NCI-H2107 (cell line): ENCODE measurements at places on chromosomes 7 and 10.
A peak's percentile ranks its signal among the peaks of the same experiment; 100 is the strongest.

DNA sequence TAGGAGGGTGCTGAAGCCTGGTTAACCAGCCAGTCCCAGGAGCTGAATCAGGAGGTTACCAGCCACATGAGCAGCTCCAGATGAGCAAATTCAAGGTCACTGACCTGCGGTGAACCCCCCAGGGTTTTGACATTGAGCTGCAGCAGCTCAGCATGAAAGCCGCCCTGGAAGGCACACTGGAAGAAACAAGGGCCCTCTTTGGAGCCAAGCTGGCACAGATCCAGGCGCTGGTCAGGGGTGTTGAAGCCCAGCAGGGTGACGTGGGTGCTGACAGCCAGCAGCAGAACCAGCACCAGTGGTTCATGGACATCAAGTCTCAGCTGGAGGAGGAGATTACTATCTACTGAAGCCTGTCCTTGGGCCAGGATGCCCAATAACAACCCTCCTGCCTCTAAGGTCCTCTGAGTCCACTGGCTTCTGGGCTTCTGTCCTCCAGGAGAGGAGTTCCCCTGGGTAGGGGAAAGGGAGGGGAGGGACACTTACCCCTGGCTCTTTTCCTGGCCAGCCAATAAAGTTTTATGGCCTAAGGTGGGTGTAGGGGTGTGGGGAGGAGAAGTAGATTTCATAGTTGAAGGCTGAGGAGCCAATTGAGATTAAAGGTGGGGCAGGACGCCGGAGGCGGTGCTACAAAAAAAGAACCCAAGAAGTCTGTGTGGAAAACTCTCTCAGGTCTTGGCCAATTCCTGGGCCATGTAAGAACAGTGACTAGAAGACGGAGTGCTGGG lies 29.4 kb upstream of the ATOH7 start:
- DNase-seq, result no peak

DNA sequence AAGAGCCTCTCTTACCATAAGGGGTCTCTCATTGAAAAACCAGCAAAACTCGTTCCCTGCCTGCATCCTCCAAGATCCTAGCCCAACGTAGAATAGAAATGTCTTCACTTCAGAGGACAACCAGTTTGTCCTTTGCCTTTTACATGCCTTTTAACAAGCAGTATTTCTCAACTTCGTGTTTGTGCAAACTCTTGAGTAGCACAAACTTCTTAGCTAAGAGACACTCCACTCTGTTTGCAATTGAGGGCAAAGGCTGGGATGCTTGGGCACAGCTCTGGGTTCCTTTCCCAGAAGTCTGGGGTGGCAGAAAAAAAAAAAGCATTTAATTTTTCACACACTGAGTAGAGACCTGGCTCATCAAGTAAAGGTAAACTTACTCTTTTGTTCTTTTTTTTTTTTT lies 19.5 kb upstream of the KCTD7 start:
- no peak for DNase-seq

DNA sequence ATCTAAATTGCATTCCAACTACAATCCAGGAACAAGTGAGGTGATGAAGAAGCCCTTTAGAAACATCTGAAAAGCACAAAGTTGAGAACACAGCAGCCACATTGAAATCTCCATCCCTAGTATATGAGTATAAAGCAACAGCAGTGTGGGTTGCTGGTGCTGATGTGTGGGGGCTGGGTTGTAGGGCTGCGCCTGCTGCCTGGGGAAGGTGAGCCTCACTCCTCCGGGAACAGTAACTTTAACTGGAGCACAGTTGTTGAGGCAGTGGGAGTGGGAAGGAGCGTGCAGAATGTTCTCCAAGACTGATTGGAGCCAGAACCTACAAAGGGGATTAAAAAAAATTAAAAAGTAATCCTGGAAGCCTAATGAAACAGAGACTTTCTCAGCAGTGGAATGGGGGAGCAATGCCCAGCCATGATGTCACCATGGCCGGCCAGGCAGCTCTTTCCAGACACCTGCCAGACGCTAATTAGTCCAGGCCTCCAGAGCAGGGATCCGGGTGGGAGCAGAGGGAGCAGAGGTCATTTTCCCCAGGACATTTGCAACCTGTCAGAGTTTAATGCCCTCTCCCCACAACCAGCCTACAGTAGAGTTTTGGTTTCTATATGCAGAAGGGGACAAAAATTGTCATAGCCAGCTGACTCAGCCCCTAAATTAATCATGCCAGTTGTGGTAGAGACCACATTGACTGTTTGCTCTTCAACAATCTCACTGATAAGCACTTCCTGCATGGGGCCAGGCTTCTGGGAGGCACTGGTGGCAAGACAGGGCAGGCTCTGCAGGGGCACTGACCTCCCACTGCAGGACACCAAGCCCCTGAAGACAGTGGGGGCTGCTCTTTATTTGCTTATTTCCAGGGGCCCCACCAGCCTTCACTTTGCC lies 133.0 kb upstream of the ZNF32 start:
- no peak for DNase-seq

DNA sequence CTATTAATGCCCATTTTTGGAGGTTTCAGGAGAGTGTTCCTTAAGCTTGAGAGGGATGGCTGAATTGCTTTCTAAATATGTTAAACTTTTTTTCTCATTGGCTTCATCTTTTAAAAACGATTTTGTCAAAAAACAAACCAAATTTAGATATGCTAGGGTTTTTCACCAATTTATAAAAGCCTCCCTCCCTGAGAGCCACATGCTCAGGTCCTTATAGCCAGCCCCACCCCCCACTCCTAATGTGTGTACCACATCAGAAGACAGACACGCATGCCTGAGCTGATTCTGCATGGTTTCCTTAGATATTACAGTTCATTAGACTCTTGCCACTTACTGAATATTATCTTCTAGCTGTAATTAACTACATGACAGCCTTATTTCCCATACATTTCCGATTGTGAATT lies 2.0 kb downstream of the CUL1 start:
- DNase-seq, result no peak

DNA sequence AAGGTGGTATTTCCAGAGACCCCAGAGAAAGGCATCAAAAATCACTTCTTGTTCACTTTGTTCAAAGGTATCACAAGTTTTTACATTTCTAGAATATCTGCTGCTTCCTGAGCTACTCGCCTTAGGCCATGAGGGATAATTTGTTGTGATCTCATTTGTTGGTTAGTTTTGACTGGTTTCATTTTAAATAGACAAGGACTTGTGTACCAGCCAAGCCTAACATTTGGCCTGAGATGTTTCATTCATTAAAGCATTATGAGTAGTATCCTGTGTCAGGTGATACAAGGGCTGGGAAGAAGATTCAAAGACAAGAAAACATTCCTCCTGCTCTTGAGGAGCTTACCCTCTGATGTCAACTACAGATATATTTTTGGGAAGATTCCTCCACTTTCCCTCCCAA lies 170.3 kb upstream of the FAM171A1 start:
- DNase-seq, result no peak

DNA sequence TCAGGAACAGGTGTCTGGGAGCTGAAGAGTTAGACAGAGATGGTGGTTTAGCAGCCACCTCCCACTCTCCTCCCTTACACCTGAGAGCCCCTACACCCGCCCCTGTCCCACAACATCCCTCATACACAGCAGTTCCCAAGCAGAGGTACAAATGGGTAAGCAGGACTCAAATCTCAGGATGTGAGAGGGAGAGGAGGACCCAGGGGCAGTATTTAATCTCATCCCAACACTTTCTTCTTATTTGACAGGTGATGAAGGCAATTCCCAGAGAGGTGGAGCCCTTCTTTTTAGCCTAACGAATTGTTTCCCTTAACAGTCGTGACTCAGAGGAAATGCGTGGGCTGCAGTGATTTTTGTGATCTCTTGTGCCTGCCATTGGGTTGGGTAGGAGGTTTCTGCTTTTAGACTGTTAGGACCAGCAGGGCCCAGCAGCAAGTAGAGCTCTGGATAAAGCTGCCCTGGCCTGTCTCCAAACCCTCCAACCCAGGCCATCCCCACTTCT lies 191.3 kb downstream of the HECW1 start:
- DNase-seq, result no peak

- no peak for DNase-seq
These were observed 19.2 kb upstream of the GPR146 start for GRCh38 chr7:1024876-1025742.

DNA sequence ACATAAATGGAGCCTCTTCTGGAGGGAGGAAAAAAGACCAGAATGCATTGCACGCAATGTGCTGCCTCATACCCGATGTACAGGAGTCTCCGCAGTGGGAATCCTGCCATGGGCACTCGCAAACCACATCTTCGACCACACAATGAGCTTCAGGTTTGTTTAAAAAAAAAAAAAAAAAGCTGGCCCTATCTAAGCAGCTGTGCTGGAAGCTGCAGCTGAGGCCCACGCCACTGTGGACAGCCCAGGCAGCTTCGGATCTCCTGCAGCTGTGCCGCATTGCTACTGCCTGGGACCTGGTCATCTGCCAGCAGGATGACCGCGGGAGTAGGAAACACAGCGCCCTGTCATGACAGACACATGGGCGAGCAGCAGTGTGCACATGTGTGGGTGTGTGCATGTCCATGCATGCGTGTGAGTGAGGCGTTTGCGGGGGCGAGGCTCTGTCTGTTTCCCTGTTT lies 26.0 kb downstream of the EN2 start:
- peak; percentile 32 for DNase-seq

GRCh38 chr10:27658788-27659187 lies 86.8 kb downstream of the MKX start:
- no peak for DNase-seq

- DNase-seq, result no peak
These were observed 657.8 kb downstream of the SORCS1 start for GRCh38 chr10:106506526-106507283.

- no peak for DNase-seq
These were observed 9.7 kb downstream of the ASB10 start for GRCh38 chr7:151177310-151177709.

DNA sequence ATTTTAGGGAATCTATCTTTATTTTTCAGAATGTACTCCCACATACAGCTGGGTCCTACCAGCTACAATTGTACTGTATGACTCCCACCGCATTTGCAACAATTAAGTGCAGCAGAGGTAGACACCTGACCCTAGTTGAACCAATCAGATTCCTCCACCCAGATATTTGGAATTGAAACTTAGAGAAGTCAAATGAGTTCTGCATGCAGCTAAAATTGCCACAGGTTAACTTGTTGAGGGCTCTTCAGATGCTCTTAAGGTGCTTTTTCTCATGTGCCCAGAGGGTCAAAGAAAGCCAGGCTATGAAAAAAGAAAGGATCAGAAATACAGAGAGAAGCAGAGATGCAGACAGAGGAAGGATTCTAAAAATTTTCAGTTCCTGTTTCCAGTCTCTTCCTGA lies 68.0 kb upstream of the TES start:
- DNase-seq, result no peak

DNA sequence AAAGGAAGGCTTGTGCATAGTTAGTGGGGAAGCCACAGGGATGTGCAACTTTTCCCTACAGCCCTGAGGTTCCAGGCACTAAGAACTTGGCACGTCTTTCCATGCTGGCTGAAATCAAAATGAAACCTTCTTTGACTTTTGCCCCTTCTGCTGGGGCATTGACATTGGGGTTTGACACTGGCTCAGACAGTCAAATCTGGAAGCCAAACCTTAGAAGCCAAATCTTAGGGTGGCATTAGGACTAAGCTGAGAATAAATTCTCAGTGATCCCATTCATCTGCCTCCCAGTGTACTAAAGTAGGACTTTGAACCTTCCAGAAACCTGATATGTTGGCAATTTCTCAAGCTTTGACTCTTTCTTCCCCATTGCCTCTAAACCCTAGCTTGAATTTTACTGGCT lies 31.3 kb upstream of the INSYN2A start:
- DNase-seq, result no peak

DNA sequence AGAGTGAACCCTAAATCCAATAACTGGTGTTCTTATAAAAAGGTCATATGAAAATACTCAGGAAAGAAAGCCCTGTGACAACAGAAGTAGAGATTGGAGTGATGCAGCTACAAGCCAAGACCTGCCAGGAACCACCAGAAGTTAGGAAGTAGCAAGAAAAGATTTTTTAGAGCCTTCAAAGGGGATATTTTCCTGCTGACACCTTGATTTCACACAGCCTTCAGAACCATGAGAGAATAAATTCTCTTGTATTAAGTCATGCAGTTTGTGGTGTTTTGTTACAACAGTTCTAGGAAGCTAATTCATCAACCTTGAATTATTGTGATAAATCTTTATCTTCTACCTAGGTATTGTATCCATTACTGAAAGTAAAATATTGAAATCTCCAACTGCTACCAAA lies 81.0 kb downstream of the HYCC1 start:
- DNase-seq, result no peak

GRCh38 chr7:135270577-135271254 lies 37.1 kb downstream of the STRA8 start:
- DNase-seq, result no peak

DNA sequence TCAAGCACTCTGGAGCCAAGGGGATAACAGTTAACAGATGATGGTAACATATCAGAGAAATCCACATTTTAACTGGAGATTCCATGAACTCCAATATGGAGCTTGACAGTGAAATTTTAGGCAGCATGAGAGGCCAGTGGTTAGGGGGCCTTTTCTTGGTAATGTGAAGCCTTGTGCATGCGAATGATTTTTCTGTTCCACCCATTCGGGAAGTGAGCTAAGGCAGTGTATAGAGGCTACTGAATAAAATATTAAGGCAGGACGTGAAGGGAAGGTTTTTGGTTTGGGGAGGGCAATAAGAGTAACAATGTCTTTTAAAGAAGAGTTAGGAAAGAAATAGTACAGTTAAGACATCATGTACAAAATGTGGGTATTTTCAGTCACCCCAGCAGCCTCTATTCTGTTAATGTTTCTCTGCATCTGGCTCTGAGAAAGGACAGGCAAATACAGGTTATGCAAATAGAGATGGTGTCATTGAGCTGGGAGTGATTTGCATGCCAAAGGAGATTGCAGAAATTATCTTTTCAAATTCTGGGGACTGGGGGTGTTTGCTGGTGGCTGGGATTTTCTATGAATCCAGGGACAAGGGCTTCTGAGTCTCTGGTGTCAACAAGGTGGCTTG lies 6.8 kb upstream of the TAS2R60 start:
- DNase-seq, result no peak

GRCh38 chr7:34091321-34091917 lies 186.1 kb downstream of the BMPER start:
- DNase-seq, result no peak

- DNase-seq, result no peak
These were observed 117.3 kb downstream of the TRRAP start for GRCh38 chr7:98995523-98996149.

DNA sequence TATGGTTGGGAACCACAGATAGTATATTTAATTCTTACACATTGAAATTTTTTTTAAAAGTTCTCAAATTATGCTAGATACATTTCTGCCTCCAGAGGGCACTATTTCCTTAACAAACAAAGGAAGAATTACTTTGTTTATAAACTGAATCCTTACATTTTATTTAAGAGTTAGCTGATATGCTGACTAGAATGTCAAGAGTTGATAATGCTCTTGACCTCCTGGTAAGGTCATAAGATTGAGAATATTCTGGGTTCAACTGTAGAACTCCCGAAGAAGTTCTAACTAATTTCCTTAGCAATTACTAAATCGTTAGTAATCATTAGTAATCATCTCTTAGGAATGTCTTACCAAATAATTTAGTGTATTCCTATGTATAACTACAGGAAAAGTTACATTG lies 95.3 kb upstream of the CYP26C1 start:
- no peak for DNase-seq
